Brain pericyte (primary cell): ENCODE measurements at places on chromosomes 11 and 22.

DNA sequence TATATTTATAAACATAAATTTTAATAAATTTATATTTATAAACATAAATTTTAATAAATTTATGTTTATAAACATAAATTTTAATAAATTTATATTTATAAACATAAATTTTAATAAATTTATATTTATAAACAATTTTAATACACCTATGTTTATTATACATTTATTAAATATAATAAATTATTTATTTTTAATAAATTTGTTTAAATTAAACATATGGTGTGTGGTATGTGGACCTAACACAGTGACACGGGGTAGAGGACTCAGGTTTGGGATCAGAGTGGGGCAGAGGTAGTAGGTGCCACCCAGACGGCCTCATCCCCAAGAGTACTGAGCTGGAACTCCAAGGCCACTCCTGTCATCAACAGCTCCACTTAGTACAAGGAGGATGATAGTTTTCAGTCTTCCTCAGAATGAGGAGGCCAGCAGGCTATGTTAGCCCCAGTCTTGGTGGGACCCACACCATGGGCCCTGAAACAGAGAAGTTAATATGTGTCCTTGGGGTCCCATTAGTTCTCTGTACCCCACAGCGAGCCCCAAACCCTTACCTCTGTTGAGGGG is 46.7 kb upstream of the BID start:
- no peak for DNase-seq

DNA sequence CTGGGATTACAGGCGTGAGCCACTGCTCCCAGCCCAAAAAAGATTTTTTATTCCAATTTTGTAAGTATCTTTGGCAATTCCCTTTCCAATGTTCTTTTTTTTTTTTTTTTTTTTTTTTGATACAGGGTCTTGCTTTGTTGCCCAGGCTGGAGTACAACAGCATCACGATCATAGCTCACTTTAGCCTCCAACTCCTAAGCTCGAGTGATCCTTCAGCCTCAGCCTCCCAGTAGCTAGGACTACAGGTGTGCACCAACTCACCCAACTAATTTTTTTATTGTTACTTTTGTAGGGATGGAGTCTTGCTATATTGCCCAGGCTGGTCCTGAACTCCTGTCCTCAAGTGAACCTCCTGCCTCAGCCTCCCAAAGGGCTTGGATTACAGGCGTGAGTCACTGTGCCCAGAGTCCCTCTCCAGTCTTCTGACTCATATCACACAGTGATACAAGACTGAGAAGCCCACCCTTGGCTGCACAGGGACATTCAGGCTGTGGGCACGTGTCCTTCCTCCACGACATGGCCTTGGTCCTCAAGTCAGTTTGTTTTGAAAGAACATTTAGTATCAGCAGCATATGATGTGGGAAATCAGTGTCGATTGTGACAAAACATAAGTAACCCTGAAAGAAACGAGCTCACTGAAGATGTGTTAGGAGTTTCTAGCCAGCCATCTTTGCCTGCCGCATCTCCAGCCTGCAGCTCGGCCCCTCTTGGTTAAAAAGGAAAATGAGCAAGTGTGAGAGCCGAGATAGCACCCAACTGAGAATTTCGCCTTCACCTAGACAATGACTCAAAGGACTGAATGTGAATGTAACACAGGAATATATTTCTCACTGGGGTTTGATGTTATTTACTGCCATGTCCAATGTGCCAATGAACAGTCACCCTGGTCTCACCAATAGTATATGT is 175.5 kb downstream of the MN1 start:
- DNase-seq: no peak

DNA sequence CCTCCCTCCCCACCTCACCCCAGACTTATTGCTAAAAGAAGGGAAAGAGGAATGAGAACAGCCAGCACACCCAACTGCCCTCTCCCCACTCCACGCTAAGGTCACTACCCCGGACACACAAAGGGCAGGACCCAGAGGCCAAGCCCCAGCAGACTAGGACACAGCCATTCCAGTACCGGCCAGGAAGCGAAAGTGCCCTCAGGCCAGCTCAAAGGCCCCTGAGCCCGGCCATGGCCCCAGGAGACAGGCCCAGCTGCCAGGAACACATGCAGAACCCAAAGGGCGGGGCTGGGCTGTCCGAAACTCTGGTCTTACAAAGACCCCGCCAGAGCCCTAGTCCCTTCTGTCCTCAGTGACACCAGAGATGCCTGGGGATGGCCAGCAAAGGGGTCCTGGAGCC is 5.5 kb downstream of the RCOR2 start:
- no peak for DNase-seq

DNA sequence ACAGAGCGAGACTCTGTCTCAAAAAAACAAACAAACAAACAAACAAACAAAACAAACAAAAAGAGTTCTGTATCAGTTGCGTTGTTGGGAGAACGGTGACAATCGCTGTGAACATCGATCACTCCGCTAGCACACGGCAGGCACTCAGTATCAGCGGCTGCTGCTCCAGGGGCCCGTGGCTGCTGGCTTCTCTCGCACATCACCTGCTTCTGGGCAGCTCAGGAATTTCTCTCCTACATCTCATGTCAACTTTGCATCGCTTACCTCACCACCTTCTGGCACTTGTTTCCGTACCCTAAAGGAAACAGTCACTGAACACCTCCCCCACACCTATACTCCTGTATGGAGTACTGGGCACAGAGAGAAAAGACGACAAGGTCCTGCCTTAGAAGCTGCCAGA is 70.3 kb upstream of the WNT7B start:
- DNase-seq: no peak

GRCh38 chr11:127622686-127623085 is 622.1 kb upstream of the KIRREL3 start:
- no peak for DNase-seq

DNA sequence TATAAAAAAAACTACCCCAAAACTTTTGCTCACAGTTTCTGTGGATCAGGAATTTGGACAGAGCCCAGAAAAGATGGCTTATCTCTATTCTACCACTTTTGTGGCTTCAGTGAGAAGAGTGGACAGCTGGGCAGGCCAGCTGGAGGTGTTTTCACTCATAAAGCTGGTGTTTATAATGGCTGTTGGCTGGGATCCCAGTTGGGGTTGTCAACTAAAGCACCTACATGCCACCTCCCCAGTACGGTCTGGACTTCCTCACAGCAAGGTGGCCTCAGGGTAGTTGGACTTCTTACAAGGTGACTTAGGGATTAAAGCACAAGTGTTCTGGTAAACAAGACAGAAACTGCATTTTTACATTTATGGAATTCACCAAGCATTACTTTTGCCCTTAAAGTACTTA is 171.0 kb downstream of the NELL1 start:
- DNase-seq: no peak

- no peak for DNase-seq
Measured at GRCh38 chr11:61787928-61788491, 4.4 kb downstream of the TMEM258 start.

DNA sequence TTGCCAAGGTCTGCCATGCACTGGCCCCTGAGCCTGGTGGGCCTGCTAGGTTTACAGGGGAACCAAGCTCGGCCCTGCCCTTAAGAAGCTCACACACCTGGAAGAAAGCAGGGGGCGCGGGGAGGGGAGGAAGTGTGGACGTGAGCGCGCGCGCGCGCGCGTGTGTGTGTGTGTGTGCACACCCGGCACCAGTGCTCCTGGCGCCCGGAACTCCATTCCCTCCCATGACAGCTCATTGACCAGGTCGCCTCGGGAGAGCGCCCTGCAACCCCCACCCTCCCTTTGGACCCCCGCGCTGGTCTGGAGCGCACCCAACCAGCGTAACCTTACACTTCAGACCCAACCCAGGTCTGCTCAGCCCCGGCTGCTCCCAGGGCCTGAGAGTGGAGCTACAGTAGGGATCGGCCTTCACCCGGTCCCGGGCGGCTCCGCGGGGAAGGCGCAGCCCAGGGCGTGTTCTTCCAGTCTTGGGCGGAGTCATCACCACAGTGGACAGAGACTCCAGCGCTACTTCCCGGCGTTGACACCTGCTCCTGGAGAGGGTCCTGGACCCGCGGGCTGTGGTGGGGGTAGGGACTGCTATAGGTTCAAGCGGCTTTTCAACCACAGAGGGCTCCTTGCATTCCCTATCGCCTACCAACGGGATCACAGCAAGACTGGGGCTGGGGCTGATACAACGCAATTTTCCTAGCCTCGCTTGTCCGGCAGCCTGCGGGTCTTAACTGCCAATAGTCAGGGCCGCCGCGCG is 1.5 kb downstream of the GALNT18 start:
- no peak for DNase-seq
